ENCODE measurements at places on chromosomes 2 and 18. TPM values are rescaled to one million over a fixed set of nuclear protein-coding genes. Genes with fewer than 3 reads are reported as not detected.
A peak's percentile ranks its signal among the peaks of the same experiment; 100 is the strongest.

DNA sequence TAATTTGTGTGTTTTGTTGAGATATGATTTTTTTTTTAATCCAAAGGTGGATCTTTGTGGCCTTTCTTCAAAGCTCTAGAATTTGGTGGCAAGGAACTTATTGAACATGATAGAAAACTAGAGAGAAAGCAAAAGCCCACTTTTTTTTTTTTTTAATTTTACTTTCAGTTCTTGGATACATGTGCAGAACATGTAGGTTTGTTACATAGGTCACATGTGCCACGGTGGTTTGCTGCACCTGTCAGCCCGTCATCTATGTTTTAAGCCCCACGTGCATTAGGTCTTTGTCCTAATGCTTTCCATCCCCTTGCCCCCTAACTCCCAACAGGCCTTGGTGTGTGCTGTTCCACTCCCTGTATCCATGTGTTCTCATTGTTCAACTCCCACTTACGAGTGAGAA, 135.9 kb downstream of the RHBDD1 start:
- DNase-seq: no peak
- H3K36me3 ChIP-seq: no peaks in the 10 kb centered on the region
- H3K27ac ChIP-seq: no peak overlapping the region
- no peak overlapping the region for H3K4me3 ChIP-seq
- no peaks in the 10 kb centered on the region for H3K4me1 ChIP-seq

DNA sequence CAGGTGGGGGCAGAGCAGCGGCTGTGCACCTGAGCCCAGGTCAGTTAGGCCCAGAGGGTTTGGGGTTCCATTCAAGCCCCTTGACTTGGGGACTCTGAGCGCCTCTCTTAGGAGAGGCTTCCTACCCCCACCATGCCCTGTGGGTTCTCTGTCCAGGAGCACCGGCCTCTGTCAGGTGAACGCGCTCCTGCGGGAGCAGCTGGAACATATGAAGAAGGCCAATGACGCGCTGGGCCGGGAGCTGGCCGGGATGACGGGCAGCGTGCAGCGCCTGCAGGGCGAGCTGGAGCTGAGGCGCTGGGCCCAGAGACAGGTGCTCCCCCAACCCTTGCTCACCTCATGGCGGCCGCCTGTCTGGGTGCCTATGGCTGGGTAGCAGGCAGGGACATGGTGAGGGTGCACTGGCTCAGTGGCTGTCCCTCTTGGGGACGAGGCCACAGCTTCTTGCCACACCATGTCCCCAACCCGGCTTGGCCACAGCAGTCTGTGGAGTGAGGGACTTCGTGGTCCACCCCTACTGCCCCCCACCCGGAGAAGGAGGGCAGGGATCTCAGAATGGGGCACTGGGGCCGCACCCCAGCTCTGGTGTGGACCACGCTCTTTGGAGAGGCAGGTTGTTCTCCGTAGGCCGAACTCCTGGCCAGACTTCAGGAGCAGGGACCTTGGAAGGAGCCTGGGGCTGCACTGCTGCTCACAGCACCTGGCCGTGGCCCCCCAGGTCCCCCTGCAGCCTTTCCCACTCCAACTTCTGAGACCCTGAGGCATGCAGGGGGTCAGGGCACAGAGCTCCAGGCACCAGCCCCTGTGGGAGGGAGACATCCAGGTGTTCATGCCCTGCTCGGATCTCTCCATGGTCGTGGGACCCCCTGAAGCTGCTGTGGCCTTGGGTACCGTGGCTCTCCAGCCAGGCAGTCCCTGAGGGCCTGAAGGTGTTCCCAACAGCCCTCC, 19.7 kb downstream of the CROCC2 start:
- H3K4me1 ChIP-seq: no peaks in the 10 kb centered on the region
- no peaks in the 10 kb centered on the region for H3K36me3 ChIP-seq
- H3K4me3 ChIP-seq: no peak overlapping the region
- DNase-seq: peak; percentile 1

Gene FOXD4L1
- total RNA-seq: 0.92 TPM

GRCh38 chr2:28390241-28390745, 2.4 kb upstream of the FOSL2 start:
- H3K36me3 ChIP-seq: peaks cover 30% of the 10 kb centered on the region
- DNase-seq: peak; percentile 79
- H3K4me1 ChIP-seq: peaks cover 35% of the 10 kb centered on the region
- H3K27me3 ChIP-seq: no peaks in the 10 kb centered on the region

Gene CDK5R2
- total RNA-seq: 0.86 TPM

DNA sequence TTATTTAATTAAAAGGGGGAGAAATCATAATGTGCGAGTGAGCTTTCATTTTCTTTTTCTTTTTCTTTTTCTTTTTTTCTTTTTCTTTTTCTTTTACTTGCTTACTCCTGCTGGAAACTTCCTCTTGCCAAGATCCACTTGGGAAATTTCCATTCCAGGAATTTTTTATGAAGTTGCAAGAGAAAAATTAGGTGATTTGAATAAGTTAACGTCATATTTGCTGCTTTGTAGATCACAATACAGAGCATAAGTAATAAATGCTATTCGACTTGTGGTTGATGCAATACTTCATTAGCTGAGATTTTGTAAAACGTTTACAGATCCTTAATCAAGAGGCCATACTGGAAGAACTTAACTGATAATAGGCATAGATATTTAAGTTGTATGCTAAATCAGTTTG, 354.7 kb upstream of the SMIM21 start:
- H3K4me1 ChIP-seq: no peaks in the 10 kb centered on the region
- H3K4me3 ChIP-seq: no peak overlapping the region
- H3K36me3 ChIP-seq: no peaks in the 10 kb centered on the region
- DNase-seq: no peak

DNA sequence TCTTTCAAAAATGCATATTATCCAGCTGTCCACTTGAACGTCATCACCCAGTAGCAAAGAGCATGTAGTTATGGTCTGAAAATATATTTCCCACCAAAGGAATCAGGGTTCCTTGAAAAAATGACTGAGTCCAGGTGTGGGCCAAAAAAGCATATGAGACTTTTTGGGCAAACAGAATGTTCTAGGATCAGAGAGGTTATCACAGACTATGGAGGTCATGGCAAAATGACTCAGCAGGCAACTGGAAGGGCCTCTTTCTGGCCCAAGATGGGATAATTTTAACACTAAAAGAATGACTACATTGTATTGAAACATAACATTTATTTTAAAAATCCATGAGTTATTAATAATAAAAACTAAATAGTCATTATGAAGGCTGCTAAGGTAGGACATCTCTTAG, 77.1 kb downstream of the COBLL1 start:
- DNase-seq: no peak
- H3K4me3 ChIP-seq: no peak overlapping the region
- H3K27ac ChIP-seq: no peak overlapping the region
- no peaks in the 10 kb centered on the region for H3K36me3 ChIP-seq
- no peaks in the 10 kb centered on the region for H3K27me3 ChIP-seq
- peaks cover 22% of the 10 kb centered on the region for H3K4me1 ChIP-seq

DNA sequence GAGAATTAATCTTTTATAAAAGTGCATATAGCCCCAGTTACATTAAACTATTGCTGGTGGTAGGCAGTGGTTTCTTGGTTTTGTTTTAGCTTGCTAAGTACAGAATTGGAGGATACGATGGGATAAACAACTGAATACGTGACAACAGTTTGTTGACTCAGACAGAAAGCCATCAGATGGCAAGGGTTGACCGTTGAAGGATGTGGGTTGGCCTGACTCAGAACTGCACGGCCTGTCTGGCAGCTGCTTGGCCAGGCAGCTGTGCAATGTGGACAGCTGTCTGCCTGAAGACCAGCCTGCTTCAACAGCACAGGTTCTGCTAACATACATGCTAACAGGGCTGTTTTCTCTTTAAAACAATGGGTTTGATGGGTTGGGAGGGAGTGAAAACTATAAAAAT, 46.6 kb downstream of the PRKRA start:
- no peak overlapping the region for H3K27ac ChIP-seq
- no peaks in the 10 kb centered on the region for H3K36me3 ChIP-seq
- H3K4me3 ChIP-seq: no peak overlapping the region
- H3K4me1 ChIP-seq: no peaks in the 10 kb centered on the region
- no peak for DNase-seq

Gene UGT1A3
- total RNA-seq: 6.0 TPM

Gene RGPD5
- 19.8 TPM for total RNA-seq

GRCh38 chr18:56709463-56709862, 58.3 kb downstream of the WDR7 start:
- H3K4me1 ChIP-seq: no peaks in the 10 kb centered on the region
- H3K27ac ChIP-seq: no peak overlapping the region
- DNase-seq: peak; percentile 14
- no peaks in the 10 kb centered on the region for H3K36me3 ChIP-seq

Gene REEP1
- total RNA-seq: 4.7 TPM

DNA sequence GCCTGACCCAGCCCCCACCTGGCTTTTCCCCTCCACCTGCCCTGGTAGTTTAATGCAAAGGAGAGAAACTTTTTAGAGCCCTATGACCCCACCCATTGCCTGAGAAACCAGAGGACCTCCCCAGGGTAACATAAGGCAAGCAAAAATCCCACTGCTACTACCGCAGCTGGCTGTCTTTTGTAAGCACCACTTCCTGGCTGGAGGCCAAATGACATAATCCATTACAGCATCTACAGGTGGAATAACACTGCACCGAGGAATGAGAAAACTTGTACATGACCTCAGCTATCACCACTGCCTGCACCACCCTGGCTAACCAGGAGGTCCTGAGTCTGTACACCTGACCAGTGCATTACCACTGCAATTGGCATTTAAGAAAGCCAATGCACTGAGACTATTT, 149.6 kb upstream of the GALNT5 start:
- no peak overlapping the region for H3K4me3 ChIP-seq
- peak overlapping the region; percentile 38 for H3K27ac ChIP-seq

- H3K4me1 ChIP-seq: no peaks in the 10 kb centered on the region
- H3K4me3 ChIP-seq: no peak overlapping the region
- H3K27me3 ChIP-seq: peaks cover 6% of the 10 kb centered on the region
- H3K36me3 ChIP-seq: no peaks in the 10 kb centered on the region
- no peak overlapping the region for H3K27ac ChIP-seq
- no peak for DNase-seq
Measured at GRCh38 chr2:234438305-234438977, 58.4 kb downstream of the ARL4C start.

Gene STAT4
- 1.3 TPM for total RNA-seq

- peaks cover 39% of the 10 kb centered on the region for H3K4me1 ChIP-seq
- H3K36me3 ChIP-seq: no peaks in the 10 kb centered on the region
- DNase-seq: no peak
- peaks cover 53% of the 10 kb centered on the region for H3K27me3 ChIP-seq
- H3K27ac ChIP-seq: no peak overlapping the region
- no peak overlapping the region for H3K4me3 ChIP-seq
Measured at GRCh38 chr2:119746836-119747686, 12.7 kb upstream of the PTPN4 start.

DNA sequence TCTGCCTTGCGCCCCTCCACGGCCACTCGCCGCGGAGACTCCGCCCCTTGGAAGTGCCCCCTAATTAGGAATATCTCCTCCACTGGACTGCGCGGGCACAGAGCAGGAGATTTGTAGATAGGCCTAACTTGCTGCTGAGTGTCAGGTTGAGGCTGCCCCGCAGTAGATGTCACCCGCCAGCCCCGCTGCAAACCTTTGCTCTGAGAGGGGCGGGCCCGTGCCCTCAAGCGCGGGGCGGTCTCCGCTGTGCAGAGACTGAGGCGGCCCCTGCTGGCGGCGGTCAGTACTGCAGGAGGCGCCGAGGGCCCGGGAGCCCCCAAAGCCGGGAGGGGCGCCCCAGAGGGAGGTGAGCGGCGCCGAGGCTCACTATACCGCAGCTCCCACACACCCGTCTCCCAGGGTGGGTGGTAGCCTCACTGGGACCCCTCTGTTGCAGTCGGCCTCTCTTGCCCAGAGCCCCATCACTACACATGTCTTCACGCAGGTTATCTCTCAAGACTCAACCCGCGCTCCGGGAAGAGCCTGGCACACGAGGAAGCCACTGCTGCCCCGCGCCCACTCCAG, 2.9 kb upstream of the NEURL3 start:
- H3K4me1 ChIP-seq: peaks cover 50% of the 10 kb centered on the region
- DNase-seq: peak; percentile 89
- peaks cover 20% of the 10 kb centered on the region for H3K36me3 ChIP-seq
- H3K27me3 ChIP-seq: peaks cover 13% of the 10 kb centered on the region
- H3K4me3 ChIP-seq: peak overlapping the region; percentile 30

- no peak for DNase-seq
- H3K27me3 ChIP-seq: no peaks in the 10 kb centered on the region
- H3K4me1 ChIP-seq: peaks cover 20% of the 10 kb centered on the region
- no peak overlapping the region for H3K4me3 ChIP-seq
Measured at GRCh38 chr18:77039196-77040130, 93.1 kb downstream of the MBP start.

GRCh38 chr2:33064349-33064801, 117.6 kb downstream of the LTBP1 start:
- peaks cover under 1% of the 10 kb centered on the region for H3K36me3 ChIP-seq
- H3K4me1 ChIP-seq: peaks cover 15% of the 10 kb centered on the region
- no peak overlapping the region for H3K4me3 ChIP-seq
- no peak for DNase-seq

DNA sequence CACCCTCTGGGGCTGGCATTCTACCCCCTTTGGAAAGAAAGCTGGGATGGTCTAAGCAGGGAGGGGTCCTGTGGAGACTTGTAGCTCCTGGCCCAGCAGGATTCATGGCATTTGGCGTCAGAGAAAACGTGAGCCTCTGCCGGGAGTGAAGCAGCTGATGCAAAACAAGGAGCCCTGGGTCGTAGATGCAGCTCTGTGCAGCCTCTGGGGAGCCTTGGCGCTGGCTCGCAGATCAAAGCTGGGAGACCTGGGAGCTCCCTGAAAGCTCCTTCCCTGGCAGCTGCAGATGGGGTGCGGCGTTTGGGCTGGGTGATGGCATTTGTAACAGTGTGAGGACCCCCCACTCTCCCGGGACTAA, 148.3 kb downstream of the KLHL29 start:
- no peaks in the 10 kb centered on the region for H3K27me3 ChIP-seq
- no peak overlapping the region for H3K4me3 ChIP-seq
- H3K4me1 ChIP-seq: no peaks in the 10 kb centered on the region
- H3K27ac ChIP-seq: no peak overlapping the region
